ENCODE measurements at places on chromosomes 7 and 10. TPM values are rescaled to one million over a fixed set of nuclear protein-coding genes. Genes with fewer than 3 reads are reported as not detected.
A peak's percentile ranks its signal among the peaks of the same experiment; 100 is the strongest.

GRCh38 chr7:135445690-135446089, 64.2 kb downstream of the CNOT4 start:
- no peak for DNase-seq

- DNase-seq = peak; percentile 91
These were observed 1.0 kb downstream of the HSPB1 start for GRCh38 chr7:76303202-76304147.

- DNase-seq = no peak
These were observed 19.8 kb downstream of the VOPP1 start for GRCh38 chr7:55552320-55553023.

DNA sequence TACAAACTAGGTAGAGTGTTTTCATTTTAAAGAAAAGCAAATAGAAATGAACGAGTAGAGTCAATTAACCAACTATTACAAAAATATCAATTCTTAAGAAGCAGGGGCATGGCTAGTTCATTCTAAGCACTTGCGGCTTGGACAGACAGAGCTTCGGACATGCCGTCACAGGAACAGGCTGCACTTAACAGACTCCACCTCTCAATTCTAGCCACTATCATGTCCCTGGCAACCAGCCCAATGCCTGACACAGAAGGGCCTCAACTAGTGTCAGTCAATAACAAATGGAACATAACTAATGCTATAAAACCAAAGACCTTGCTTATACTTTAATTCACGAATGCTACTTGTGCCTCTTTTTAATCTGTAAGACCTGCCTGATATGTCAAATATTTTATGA, 74.4 kb downstream of the TPK1 start:
- no peak for DNase-seq

The CYP3A7 gene
- 0.21 TPM for total RNA-seq

The IFIT1B gene
- not detected for total RNA-seq

The STEAP4 gene
- total RNA-seq = 63.5 TPM

- no peak for DNase-seq
These were observed 13.9 kb downstream of the HNRNPA2B1 start for GRCh38 chr7:26186364-26187311.

GRCh38 chr10:120818301-120818700, 32.9 kb upstream of the WDR11 start:
- no peak for DNase-seq

DNA sequence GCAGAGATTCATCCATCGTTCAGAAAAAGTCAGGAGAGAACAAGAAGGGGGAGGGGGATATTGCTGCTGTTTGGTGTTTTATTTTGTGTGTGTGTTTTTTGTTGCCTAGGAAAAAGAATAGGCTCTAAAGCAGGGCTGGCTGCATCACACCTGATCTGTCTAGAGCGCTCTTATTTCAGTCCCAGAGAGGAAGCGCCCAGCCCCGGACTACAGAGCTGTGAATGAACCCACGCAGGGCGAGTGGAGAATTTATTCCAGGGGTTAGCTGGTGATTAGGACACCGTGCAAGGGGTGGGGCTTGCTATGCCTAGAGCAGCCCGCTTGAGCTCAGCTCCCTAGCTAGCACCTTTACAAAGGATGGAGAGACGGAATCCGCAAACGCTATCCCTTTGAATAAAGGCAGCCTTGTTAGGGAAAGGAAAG, 621 bp upstream of the FAM13C start:
- DNase-seq = peak; percentile 58

The GTF2IRD1 gene
- 16.3 TPM for total RNA-seq

GRCh38 chr7:34296663-34297062, 361.4 kb upstream of the NPSR1 start:
- no peak for DNase-seq

DNA sequence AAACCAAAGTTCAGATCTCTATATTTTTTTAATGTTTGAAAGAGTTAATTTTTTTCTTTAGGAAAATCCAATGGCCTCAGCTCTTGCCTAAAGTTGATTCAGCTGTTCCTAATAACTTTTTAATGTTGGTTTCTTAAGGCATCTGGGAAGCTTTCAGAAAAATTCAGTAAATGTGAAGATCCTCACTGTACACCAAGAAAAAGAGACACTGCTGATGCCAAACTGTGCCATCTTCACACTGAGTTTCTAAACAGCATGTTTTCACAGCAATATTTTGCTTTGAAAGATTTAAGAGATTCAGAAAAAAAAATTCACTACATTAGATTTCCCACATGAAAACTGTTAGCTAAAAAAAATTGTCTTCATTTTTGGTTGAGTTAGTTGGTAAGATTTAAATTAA, 249.4 kb downstream of the NEBL start:
- no peak for DNase-seq

- no peak for DNase-seq
These were observed 11.7 kb downstream of the CASP2 start for GRCh38 chr7:143299840-143300239.

DNA sequence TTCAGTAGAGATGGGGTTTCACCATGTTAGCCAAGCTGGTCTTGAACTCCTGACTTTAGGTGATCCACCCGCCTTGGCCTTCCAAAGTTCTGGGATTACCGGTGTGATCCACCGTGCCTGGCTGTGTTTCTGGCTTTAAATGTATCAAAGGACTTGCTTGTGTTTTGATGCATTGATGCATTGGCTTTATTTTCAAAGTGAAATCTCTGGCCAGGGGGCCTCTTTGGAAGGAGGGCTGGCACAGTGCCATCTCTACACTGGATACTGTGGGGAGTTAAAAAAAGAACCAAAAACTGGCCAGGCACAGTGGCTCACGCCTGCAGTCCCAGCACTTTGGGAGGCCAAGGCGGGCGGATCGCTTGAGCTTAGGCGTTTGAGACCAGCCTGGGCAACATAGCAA, 16.0 kb downstream of the MNX1 start:
- DNase-seq = no peak

The TAS2R40 gene
- total RNA-seq = not detected

The UCMA gene
- total RNA-seq = not detected

DNA sequence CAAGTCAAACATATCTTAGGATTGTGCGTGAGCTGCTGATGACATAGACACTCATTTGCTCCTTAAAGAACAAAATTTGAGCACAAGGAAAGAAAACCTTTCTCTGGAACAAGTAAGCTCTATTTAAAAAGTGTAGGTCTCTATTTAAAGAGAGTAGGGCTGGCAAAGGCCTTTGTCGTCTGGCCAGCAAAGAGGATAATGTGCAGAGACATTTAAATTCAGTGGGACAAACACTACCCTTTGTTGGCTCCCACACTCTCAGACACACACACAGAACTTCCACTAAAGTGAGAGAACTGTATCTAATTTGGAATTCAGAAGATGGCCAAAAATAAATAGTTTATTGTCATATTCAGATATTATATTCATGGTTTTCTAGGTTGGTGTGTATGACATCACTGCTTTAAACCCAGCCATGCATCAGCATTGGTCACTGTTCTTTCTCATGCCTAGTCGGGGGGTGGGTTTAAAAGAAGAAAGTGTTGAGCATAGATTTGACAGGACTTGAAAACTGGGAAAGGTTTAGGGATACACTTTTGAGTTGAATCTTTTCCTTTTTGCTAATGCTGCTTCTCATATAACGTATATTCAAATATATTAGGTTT, 49.5 kb upstream of the HDAC9 start:
- DNase-seq = no peak

DNA sequence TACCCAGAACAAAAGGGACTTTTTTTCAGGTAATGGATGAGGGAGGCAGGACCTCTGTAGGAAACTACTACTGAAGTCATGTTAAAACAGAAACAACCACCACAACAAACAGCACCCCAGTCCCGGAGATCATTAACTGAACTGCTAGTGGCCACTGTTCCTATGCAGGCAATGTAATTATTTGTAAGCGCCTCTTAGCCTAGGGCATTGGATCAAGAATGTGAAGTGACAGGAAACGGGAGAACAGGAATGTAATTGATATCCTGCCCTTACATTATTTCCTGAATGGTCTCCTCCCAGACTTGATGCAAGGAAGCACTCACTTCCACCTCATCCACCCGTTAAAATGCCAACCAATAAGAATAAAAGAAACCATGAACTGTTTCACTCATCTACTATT, 16.7 kb upstream of the GAD2 start:
- no peak for DNase-seq

The GFRA1 gene
- 9.8 TPM for total RNA-seq

The SLC18A3 gene
- not detected for total RNA-seq

GRCh38 chr7:120806669-120807068, 51.3 kb downstream of the TSPAN12 start:
- no peak for DNase-seq

The MSMB gene
- total RNA-seq = 5.3 TPM

The OGDHL gene
- 0.30 TPM for total RNA-seq

DNA sequence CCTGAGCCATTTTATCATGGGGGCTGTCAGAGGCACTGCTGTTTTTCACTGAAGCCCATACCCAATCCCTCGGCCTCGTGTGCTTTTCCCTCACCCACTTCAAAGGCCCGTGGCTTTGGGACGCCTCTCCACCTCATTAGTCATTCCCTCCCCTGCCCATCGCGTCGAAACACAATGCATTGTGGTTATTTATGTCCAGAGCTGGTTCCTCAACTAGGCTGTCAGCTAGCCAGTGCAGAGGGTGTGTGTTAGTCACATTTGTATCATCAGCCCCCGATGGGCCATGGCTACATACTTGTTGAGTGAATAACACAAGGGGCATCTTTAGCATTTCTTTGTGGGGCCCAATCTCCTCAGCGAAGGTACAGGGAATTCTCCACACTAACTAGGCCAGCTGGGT, 3.8 kb upstream of the CRCP start:
- DNase-seq = no peak

The CLCN1 gene
- total RNA-seq = not detected

GRCh38 chr10:91410638-91411371, 661 bp downstream of the HECTD2 start:
- no peak for DNase-seq

GRCh38 chr7:30478349-30479201, at the start of gene NOD1:
Gene NOD1, minus strand, starts transcription at chr7:30478784. Its CDS starts 21,863 bp downstream, at chr7:30456921.
- peak; percentile 90 for DNase-seq

- no peak for DNase-seq
These were observed 122.9 kb upstream of the BET1 start for GRCh38 chr7:94127026-94127425.

The PRXL2A gene
- 33.3 TPM for total RNA-seq

The CH25H gene
- total RNA-seq = 4.4 TPM

The ENO4 gene
- total RNA-seq = 1.9 TPM

- no peak for DNase-seq
These were observed 10.9 kb downstream of the SEC31B start for GRCh38 chr10:100508691-100509150.

- no peak for DNase-seq
These were observed 25.2 kb upstream of the UNC5B start for GRCh38 chr10:71187197-71187596.

DNA sequence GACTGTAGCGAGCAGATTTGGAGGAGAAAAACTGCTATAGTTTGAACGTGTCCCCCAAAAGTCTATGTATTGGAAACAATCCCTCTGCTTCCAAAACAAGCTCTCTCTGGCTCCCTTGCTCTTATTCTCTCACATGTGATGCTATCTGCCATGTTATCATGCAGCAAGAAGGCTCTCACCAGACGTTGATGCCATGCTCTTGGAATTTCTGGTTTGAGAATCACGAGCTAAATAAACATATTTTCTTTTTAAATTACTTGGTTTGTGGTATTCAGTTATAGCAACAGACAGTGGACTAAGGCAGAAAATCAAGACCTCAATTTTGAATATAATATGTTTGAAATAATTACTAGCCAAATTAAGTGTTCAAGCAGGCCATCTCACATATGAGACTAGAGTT, 17.5 kb upstream of the GNAT3 start:
- no peak for DNase-seq

- DNase-seq = no peak
These were observed 7.1 kb downstream of the ASB10 start for GRCh38 chr7:151179946-151180345.

DNA sequence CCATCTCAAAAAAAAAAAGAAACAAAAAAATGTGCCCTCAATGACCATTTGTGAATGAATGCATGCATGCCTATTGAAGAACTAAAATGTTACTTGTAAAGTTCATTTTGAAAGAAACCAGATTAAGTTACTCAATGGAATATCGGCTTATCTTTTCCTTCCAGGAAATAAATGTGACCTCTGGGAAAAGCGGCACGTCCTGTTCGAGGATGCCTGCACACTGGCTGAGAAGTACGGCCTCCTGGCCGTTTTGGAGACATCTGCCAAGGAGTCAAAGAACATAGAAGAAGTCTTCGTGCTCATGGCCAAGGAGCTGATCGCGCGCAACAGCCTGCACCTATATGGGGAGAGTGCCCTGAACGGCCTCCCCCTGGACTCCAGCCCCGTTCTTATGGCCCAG, 21.9 kb downstream of the RAB19 start:
- no peak for DNase-seq

GRCh38 chr7:157371296-157371695, 34.5 kb downstream of the DNAJB6 start:
- no peak for DNase-seq

DNA sequence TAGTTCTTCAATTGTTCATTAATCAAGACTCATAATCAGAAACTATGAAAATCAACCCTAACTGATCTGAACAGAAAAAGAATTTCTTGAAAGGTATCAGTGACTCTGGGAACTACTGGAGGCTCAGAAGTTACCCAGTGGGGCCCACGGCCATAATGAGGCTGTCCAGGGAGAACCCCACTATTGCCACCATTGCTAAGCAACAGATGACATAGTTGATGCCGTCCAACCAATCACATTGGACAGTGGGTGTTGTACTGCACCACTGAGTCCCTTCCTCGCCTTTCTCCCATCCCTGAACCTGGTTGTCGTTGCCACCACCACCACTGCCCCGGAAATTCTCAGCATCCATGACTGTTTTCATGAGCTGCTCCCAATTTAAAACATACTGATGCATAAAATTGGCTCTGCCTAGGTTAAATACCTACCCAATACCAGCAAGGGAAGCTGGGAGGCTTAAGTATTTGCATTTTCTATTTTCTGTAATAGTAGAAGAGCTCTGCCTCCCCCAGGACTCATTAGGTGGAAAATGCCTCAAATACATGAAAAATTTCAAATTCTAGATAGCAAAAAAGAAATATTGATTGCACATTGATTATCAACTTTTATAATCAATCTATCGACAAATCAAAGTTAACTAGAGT, 26.7 kb upstream of the USP6NL start:
- no peak for DNase-seq

All from lower lobe of right lung (tissue), 2 donors.